ENCODE measurements at places on chromosomes 4 and X.

- DNase-seq: no peak
Measured at GRCh38 chr4:183906489-183906738, 1.3 kb downstream of the STOX2 start.

- DNase-seq: peak; percentile 45
Measured at GRCh38 chrX:120251471-120252011, 929 bp downstream of the ZBTB33 start.

- no peak for DNase-seq
Measured at GRCh38 chr4:175953960-175954521, 111.6 kb upstream of the WDR17 start.

- peak; percentile 68 for DNase-seq
Measured at GRCh38 chrX:44012484-44013096, 39.4 kb upstream of the NDP start.

DNA sequence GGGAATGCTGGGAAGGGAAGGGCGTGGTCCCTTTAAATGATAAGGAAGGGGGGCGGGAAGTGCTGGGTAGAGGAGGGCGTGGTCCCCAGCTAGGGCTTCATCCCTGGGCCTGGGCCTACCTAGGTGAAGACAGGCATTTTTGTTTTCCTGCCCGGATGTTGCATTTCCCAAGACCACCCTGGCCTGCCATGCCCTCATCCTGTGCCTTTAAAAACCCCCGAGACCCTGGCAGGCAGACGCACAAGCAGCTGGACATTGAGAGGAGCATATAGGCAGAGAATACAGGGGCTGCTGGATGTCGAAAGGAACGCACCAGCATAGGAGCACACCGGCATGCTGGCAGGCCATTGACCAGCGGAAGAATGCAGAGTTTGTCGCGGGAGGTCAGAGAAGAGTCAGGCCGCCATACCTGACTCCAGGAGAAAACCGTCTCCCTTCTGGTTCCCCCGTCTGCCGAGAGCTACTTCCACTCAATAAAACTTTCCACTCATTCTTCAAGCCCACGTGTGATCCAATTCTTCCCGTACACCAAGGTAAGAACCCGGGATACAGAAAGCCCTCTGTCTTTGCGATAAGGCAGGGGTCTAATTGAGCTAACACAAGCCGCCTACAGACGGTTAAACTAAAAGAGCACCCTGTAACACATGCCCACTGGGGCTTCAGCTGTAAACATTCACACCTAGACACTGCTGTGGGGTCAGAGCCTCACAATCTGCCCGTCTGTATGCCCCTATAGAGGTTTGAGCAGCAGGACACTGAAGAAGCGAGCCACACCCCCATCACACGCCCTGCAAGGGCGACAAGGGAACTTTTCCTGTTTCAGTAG, 2.9 kb upstream of the AGA start:
- DNase-seq: no peak

DNA sequence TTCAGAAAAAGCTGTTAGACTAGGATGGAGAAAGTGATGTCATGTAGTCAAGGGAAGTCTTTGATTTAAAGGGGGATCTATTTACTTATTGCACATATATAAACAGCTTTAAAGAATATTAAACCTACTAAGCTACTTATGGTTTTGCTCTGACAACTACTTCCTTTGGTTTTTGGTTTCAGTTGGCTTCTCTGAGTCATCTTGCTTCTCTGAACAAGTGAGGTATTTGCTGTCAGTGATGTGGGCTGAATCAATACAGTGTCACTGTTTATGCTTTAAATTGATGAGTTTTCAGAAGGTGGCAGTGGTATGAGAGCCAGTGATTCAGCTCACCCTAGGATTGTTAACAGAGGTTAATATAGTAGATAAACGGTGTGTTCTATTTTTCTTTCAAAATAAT, 75.1 kb downstream of the CEP44 start:
- DNase-seq: no peak

- DNase-seq: no peak
Measured at GRCh38 chr4:110165382-110166286, 32.8 kb downstream of the ELOVL6 start.

- DNase-seq: no peak
Measured at GRCh38 chr4:185809533-185810071, 2.4 kb downstream of the SORBS2 start.

DNA sequence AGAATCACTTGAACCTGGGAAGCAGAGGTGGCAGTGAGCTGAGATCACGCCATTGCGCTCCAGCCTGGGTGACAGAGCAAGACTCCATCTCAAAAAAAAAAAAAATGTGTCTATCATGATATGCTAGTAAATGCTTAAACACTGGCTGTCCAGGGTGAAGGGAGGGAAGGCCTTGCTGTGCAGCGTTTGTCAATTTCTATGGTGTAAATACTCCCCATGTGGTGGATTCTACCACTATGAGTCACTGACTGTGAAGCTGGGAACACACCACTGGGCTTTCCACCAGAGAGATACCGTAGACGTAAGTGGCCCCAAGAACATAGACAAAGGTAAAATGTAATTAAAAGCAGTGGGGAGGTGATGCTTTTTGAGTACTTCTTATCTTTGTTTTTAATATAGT, 51.3 kb upstream of the LEF1 start:
- DNase-seq: no peak

DNA sequence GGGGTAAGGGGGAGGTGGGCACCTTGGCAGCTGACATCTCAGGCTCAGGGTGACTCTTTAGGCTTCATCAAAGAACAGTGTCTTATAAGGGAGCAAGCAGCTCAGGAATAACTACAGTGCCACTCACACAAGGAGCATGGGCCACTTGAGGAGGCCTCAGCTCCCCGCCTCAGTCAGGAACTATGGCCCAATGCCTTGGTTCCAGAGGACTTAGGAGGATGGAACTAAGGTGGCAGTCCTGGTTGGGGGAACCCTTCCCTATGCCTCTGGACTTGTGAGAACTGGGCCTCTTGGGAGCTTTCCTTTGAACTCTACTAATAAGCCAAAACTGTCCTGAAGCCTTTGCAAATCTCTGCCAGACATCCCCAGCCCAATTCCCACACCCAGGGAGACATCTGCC, 160.6 kb downstream of the EFNB1 start:
- no peak for DNase-seq

DNA sequence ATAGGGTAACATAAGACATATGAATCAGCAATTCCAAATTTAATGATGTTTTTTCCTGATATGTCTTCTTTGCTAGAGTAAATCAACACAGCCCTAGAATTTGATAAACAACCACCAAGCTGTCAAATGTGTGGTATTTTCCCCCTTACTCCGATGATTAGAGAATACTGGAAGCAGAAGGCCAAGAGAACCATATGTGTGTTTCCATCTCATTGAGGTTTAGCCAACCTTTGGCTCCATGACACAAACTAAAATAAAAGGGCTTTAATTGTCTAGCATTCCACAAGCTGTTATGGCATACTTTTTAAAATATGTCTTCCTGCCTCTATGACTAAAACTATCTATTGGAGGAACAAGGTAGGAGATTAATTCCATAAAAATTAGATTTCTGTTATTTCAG, 1222.4 kb upstream of the AGA start:
- DNase-seq: no peak

DNA sequence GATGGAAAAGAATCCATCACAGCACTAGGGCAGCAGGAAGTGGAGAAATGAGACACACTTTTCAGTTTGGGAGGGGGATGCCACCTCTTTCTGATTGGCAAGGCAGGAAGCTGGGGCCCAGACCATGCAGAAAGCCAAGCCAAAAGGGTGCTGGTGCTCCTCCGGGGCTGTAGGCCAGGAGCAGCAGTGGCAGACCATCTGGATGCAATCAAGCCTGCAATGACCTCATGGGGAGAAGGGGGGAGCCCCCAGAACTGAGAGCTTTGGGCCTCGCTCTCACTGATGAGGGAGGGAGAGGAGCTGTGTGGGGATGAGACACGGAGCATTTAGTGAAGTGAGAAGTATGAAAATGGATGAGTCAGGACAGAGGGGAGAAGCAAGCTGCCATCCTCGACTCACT, 141.3 kb upstream of the NALF2 start:
- no peak for DNase-seq

DNA sequence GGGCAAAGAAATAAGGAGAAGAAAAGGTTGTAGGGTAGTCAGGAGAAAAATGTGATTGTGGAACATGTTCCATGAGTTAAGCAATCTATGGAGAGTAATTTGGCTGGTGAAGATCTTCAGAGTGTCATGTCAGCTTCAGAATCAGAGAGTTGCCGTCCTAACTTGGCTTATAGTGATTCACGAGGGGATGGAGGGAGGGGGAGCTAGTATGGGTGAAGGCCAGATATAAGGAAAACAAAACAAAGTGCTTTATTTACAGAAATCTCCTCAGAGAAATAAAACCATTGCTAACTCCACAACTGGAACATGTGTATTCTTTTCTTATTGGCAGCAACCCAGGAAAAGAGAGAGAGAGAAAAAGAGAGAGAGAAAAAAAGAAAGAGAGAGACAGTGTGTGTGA, 256.5 kb upstream of the NRK start:
- no peak for DNase-seq

DNA sequence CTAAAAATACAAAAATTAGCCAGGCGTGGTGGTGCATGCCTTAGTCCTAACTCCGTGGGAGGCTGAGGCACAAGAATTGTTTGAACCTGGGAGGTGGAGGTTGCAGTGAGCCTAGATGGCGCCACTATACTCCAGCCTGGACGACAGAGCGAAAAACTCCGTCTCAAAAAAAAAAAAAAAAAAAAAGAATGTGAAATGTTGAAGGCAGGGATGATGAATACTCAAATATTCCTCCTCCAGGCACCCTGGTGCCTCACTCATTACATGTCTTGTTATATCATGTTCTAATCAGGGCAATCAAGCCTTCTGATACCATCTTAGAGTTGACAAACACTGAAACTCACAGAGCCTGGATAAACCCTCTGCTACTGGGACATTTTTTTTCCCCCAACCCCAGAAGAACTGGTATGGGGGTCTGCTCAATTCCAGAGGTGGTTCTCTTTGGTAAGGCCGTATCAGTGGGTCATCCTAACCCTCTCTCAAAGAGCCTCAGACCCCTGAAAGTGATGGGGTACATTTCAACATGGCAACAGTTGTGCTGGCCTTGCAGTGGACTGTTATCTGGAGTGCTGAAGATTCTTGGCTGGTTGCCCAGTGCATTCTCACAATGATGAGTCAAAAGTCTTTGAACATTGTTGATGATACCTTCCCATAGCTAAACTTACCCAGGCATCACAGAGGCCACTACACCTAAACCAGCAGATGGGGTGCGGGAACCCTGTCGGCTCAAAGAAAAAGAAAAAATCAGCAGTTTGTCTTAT, 2.4 kb upstream of the SH3KBP1 start:
- peak; percentile 56 for DNase-seq

GRCh38 chr4:2867758-2868491, 24.3 kb downstream of the ADD1 start:
- DNase-seq: no peak

- no peak for DNase-seq
Measured at GRCh38 chrX:78199851-78200250, 60.4 kb upstream of the TAF9B start.

- no peak for DNase-seq
Measured at GRCh38 chrX:115491766-115492165, 69.2 kb upstream of the PLS3 start.

DNA sequence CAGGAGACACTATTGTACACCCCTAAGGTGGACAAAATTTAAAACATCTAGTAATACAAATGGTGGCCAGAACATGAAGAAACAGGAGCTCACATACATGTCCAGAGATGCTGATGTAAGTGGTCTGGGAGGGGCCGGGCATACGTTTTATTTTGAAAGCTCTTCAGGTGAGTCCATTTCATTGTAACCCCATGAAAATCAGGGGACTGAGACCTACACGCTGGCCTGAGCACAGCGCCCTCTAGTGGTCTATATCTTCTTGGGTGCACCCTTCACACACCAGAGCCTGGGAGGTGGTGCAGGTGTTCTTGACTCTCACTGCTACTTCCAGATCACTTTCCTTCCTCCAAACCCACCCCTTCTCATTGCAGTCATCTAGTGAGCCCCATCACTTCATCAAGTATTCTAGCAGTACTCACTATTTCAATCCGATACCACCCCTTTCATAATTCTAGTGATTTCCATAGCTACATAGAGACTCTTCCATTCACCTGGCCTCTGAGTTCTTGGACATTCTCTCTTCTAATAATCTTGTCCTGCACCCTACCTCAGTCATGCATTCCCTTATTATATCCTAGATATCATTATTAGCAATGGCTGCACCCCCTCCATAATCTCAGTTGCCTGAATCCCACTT, 4.3 kb upstream of the TLR6 start:
- DNase-seq: peak; percentile 74

DNA sequence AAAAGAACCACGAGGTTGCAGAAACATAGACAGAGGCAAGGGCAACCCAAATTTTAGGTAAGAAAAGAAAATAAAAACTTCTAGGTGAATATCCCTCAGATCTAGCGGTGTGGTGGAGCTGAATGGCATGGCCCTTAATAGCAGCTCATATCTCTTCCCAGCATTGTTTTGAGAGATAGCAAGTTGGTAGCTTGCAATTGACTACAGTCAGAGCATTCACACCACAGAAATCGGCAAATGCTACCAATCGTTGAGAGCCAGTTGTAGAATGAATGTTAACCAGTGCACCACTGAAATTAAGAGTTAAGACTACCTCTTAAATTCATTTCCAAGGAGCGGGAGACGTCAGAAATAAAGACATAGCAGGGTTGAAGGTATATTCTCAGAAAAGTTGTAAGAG, 184.0 kb upstream of the KIT start:
- DNase-seq: no peak

DNA sequence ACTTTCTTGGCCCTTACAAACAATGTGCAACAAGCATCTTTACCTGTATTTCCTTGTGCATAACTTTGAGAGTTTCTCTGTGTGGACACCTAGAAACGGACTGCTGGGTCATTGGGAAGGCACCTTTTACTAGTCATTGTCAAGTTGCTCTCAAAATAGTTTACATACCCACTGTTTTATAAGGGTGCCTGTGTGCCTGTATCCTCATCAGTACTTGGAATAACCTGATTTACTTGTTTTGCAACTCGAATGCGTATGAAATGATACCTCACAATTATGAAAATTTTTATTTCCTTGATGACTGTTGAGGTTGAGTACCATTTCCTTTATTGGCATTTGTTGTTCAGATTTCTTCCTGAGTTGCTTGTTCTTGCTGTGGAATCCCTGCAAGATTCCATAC, 150.8 kb downstream of the STIM2 start:
- DNase-seq: no peak

DNA sequence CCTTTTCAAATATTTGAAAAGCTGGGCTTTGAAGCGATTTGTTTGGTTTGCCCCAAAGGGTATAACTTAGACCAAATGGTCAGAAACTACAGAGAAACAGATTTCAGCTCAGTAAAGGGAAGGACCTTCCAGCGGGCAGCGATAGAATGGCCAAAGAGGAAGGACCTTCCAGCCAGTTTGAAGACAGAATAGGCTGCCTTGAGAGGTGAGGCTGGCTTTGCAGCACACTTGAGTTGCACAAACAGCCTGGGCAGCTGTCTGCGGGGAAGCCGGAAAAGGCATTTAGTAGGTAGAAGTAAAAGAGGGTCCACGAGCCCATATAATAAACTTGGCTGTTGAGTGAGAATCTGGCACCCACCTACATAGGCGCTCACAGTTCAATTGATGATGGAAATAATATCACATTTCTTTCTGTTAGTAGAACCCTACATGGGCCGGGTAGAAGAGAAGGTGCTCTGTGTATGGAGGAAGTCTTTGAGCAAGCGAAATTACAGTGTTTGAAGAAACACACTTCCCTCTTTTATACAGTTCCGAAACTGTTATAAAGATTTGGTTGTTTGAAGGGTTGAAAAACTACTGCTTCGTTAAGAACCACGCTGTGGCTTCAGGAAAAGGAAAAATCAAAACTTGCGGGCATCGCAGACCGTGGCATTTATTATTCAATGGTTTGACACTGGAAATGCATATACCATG, 75.0 kb upstream of the SORBS2 start:
- no peak for DNase-seq

GRCh38 chr4:7513671-7514070, 78.9 kb upstream of the PSAPL1 start:
- no peak for DNase-seq

GRCh38 chr4:155948541-155948940, 5.1 kb downstream of the CTSO start:
- no peak for DNase-seq
